ENCODE measurements at places on chromosomes 5 and 9. TPM values are rescaled to one million over a fixed set of nuclear protein-coding genes. Genes with fewer than 3 reads are reported as not detected.
A peak's percentile ranks its signal among the peaks of the same experiment; 100 is the strongest.

GRCh38 chr5:84477485-84477884, 92.8 kb upstream of the EDIL3 start:
- no peak for DNase-seq

The PTGS1 gene
- 2.9 TPM for total RNA-seq

- peak; percentile 64 for DNase-seq
Measured at GRCh38 chr5:150077996-150078801, 8.2 kb downstream of the CSF1R start.

The NUDT12 gene
- total RNA-seq: 11.4 TPM

- no peak for DNase-seq
Measured at GRCh38 chr9:127968042-127968441, 12.7 kb downstream of the EEIG1 start.

The TLR4 gene
- total RNA-seq: 7.5 TPM

DNA sequence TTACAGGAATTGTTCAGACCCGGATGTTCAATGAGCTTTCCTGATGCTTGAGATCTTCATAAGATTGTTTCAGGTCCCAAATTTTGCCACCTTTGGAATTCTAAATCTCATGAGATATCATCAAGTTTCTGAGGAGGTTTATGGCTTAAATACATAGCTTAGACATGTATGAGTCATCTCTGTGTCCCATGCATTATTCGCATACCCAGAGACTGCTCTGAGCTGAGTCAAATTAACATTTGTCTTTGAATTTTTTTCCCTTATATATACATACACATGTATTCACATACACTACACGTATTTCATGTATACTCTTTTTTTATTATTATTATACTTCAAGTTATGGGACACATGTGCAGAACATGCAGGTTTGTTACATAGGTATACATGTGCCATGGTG, 744.6 kb downstream of the BRINP1 start:
- DNase-seq: no peak

The AKNA gene
- 4.5 TPM for total RNA-seq

GRCh38 chr5:176364765-176365350, 429 bp upstream of the ARL10 start:
- no peak for DNase-seq

DNA sequence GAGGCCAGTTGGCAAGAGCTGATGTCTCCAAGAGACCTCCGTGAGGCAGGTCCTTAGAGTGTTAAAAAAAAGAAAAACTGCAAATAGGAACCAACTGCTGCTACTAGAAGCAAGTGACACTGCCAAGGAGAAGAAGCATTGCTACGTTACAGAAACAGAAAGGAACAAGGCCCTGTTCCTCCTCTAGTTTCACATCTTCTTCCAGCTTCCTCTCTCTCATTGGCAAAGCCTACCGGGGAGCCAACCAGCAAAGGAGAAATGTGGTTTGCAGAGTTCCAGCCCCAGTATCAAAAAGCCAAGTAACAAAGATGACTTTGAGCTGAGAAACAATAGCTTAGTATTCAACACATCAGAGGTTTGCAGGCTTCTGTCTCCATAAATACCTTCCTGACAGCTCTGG, 145.9 kb downstream of the PRELID2 start:
- DNase-seq: no peak

GRCh38 chr5:168882283-168882682, 303.1 kb upstream of the PANK3 start:
- DNase-seq: no peak

The VPS13A gene
- total RNA-seq: 50.2 TPM

DNA sequence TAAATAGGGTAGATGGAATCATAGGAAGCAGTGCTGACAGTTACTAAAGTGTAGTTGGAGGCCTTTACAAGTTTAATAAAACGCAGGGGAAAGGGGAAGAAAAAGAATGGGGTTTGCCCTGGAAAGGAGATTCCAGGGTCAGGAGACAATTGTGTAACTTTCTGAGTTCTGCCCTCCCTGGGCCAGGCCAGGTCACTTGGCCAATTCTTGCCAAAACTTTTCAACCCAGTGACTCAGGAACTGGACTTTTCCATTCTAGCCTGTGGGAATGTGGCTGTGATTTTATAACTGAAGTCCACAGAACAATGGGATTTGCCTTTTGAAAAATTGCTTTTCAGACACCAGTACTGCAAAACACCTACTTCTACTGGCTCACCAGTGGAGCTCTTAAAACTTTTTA, 289.8 kb upstream of the ANKRD55 start:
- DNase-seq: no peak

DNA sequence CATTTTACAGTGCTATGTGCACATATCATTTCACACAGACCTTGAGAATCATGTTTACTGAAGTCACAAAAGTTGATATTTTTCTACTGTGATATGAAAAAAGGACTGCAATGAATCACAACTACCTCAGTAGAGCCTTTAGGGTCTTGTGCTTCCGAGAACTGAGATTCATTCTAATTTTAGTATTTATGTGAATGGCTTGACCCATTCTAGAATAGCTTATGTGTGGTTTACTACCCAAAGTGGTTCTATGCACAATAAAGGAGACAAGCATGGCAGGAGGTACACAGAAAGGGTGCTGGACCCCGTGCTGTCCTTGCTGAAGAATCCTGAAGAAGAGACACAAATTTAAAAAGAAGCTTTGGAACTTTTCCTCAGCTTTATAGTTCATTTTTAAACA, 28.2 kb downstream of the MEF2C start:
- no peak for DNase-seq

GRCh38 chr5:151551985-151552384, 39.1 kb downstream of the FAT2 start:
- DNase-seq: no peak

- peak; percentile 44 for DNase-seq
Measured at GRCh38 chr9:131464354-131465000, 38.2 kb upstream of the POMT1 start.

DNA sequence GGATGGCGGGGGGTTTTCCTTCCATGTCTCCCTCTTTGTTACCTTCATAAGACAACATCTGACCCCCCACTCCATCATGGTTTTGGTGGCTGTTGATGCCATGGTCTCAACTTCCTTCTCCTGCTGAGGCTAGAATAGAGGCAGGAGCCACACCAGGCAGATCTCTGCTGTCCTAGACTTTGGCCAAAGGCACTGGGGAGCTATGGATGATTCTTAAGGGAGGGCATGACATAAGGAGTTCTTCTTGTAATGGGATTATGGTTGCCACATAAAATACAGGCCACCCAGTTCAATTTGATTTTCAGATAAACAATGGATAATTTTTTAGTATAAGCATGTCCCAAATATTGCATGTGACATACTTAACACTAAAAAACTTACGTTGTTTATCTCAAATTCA, 52.2 kb upstream of the IER5L start:
- DNase-seq: no peak

DNA sequence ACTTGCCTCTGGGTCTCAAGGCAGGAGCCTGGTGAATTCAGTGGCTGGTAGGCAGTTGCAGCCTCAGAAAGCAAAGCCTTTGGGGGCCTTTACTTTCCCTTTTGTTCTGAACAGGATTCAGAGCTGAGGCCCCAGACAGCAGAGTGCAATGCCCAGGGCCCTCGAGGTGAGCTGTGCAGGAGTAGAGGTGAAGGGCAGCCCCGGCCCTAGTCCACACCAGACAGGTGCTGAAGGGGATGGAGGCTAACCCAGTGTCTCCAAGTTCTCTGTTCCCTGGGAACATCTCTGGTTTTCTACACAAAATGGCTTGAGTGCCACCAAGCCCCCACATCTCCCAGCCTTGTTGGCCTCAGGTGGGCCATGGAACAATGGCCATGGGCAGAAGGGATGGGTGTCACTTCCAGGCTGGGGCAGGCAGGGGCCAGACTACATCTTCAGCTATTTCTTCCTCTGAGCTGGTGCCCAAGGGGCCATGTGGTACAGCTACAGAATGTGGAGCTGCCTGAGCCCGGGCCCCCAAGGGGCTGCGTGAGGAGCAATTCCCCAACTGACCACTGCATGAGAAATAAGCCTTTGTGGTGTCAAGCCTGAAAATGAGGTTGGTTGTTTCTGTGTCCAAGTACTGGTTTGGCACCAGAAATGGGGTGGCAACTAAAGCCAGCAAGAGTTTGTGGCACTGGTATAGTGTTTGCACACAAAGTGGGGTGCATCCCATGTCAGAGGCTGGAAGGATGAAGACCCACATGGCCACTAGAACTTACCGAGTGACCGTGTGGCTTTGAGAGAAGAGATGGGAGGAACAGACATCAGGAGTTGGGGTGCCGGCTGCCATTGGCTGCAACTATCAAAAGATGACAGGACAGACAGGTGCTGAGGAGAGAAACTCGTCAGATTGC, 57.8 kb downstream of the BARX1 start:
- peak; percentile 66 for DNase-seq

All from cardiac septum (tissue), 1 donor.